Fibroblast of mammary gland (primary cell): ENCODE measurements at places on chromosomes 11 and 22.

DNA sequence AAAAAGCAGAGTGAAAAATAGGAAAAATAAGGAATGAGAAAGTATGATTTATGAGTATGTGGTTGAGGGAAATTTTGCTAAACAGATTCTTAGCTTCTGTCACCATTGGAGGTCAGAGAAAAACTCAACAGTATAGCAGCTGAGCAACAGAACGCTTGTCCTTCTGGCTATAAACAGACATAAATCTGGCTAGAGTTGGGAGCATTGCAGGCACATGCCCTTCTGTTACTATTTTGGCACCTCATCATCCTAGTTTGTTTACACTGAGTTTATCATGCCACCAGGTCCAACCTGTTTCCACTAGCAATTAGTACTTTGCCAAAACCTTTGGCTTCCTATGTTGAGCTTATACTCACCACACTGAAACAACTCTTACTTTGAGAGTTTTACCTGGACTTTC, 6.9 kb downstream of the UBE4A start:
- DNase-seq = no peak

DNA sequence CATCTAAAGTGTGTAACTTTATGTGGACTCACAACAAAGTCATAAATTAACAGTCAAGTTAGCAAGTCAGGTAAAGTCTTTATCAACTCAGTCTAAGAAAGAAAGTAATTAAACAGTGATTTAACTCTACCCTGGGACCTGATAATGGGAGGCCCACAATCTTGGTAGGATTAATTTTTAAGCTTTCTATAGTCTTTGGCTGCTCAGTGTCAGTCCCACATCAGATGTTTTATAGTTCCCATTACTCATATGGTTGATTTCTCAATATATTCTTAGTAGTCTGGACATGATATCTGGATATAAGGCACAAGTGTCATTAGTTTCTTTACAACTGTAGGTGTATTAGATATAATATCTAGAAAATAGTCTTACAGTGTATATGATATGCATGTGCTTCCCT, 38.5 kb upstream of the SCN3B start:
- no peak for DNase-seq

GRCh38 chr11:10514709-10515108, 26.3 kb downstream of the RNF141 start:
- DNase-seq = peak; percentile 14

DNA sequence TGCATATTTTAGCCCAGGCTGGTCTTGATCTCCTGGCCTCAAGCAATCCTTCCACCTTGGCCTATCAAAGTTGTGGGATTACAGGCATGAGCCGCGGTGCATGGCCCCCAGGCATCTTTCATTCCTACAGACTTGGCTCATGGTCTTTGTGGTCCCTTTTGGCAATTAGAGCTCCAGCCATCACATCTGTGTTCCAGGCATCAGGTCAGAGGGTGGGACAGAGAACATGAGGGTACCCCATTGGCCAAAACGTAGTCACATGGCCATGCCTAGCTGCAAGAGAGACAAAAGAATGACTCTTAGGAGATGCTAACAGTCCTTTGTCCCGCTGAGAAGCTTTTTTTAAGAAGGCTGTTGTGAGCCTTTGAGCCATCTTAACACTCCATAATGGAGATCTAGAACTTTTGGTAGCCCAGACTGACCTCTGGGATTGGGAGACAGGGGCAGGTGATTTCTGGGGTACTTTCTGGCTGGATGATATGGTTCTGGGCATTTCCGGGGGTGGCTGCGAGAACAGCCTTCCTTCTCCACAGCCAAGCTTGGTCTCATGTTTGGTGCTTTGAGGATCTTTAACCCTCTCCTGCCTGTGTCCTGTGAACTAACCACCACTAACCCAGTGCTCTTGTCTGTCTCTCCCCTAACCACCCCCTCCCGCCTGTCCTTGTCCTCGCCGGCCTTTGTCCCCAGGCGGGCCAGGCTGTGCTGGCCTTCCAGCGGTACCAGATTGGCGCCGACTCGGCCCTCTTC, 18.4 kb upstream of the TAB1 start:
- DNase-seq = no peak

GRCh38 chr22:44519886-44520285, 21.9 kb upstream of the RTL6 start:
- DNase-seq = no peak

DNA sequence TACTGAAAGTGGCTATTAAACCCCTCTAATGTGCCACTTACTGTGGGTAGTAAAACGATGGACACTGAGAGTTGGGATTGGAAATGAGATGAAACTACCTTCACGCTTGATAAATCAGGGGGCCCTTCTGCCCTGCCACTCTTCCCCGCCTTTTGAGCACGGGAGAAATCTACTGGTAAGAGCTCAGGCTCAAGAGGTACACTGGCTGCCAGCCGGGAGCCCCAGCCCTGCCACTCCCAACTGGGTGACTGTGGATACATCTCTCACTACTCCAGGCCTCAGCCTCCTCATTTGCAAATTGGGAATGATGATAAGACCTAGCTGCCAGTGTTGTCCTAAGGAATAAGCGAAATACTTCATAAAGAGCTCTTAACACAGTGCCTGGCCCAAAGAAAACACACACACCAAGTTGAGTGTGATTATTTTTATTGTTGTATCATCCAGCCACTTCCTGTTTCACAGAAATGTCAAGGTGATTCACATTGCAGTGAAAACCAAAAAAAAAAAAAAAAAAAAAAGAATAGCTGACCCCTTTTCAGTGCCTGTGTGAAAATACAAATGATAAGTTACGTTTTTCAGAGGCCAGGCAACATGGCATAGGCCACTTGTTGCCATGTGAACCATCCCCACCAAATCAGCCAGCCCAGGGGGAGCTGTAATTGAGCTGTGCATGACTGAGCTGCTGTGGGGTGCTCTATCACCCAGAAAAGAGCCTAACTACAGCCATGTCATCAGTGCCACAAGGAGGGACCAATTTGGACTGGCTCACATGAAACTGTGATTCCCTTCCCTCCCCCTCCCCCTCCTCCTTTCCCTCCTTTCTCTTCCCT, 4.4 kb upstream of the ZNRD2 start:
- no peak for DNase-seq

DNA sequence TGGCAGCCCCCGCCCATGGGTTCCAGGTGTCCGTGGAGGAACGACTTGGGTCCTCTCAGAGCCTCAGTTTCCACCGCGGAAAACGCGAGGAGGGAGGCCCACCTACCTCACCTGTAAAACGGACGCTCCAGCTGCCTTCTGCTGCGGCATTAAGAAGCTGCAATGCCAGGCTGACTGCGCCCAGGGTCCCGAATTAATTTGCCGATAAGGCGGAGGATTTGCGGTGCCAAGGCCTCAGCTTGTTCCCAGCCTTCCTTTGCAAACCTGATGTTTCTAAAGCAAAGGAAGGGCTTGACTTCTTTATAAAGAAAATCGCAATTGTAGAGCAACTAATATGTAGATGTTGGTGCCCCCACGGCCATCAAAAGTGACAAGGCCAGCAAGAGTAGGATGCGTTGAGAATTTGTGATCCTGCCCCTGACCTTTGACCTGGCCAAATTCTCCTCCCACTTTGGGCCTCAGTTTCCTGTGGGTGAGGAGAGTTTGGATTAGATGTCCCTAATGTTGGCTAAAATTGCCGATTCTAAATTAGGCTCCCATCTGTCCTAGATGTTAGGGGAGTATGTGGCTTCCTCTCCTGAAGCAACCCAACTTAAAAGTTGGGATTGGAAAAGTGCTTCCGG, 849 bp upstream of the TCF20 start:
- no peak for DNase-seq

DNA sequence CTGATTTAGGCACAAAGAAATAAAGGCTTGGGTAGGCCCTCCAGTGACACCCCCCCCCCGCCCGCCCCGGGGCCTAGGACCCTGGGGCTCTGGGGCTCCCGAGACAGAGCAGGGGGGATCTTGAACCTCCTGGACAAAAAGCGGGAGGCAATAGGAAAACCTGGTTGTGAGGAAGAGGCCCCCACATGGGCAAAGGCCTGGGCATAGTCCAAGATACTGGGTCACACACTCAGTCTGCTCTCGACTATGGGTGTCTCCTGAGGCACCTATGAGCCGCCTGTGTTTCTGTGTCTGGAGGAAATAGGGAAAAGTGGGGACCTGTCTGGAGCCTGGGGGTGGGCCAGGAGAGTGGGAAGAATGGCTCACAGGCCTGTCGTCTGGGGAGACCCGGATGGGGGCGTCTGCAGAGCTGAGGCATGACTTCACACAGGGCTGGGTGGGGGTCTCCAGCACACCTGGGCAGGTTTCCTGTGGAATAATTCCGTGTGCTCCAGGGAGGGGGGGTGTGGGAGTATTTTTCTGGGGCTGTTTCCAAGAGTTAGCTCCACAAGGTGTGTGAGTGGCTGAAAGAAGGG, 2.4 kb upstream of the MN1 start:
- no peak for DNase-seq

DNA sequence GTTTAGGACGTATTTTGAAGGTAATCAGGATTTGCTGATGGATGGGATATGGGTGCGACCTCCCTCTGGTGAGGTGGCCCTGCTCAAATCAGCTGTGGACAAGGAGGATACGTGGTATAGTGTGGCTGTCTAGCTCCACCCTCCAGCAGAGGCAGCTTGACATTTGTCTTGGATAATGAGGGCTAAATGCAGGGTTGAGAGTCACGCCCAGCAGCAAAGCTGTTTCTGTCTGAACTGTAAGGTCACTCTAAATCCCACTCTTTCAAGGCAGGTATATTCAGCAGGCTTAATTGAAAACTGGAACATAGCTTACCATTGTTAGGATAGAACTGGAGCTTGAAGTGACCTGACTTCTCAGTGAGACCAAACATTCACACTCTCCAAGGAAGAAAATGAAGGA, 98.7 kb downstream of the SWAP70 start:
- DNase-seq = no peak

- DNase-seq = no peak
These were observed 7.7 kb downstream of the ARAP1 start for GRCh38 chr11:72744474-72744873.

DNA sequence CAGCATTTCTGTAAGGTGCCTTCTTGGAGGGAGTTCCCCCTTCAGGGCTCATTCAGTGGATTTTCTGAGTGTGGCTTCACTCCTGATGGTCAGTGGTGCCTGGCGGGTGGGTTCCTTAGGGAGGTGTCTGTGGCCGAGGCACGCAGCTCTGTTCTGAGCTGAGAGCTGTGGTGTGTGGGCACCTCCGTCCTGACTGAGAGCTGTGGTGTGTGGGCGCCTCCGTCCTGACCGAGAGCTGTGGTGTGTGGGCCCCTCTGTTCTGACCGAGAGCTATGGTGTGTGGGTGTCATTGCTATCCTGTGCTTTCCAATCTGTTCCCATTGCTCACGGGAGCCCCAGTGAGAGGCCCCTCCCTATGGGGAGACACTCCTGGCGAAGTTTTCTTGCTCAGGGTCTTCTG, 39.8 kb downstream of the MUC6 start:
- DNase-seq = no peak

DNA sequence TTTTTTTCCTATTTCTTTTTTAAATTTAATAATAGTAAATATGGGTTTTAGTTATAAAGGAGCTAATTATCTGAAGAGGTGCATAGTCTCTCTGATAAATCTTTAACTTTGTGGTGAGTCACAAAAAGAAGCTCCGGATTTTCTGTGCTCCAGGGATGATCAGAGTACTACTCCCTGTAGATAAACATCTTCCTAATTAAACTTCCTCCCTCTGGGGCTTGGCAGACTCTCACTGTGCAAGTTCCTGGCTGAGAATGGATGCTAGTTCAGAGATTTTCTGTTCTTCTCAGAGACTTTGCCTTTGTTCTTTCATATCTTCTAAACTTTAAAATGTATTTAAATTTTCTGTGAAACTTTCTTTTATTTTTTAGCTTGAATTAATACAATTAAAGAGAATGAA, at the start of gene OR10G7:
TSS of gene OR10G7 (minus strand) at position 72 of the 400 bp plus-strand sequence. CDS start 2,324 bp downstream, outside the sequence.
- DNase-seq = no peak

GRCh38 chr11:64316672-64317324, 561 bp downstream of the TRMT112 start:
- DNase-seq = no peak
